ENCODE measurements at places on chromosomes 12 and 14.

- DNase-seq: no peak
Measured at GRCh38 chr14:105149146-105149781, 19.3 kb downstream of the JAG2 start.

GRCh38 chr14:61589691-61590581, 105.4 kb upstream of the HIF1A start:
- DNase-seq: no peak

- DNase-seq: no peak
Measured at GRCh38 chr12:96766232-96766631, 140.8 kb upstream of the NEDD1 start.

- no peak for DNase-seq
Measured at GRCh38 chr14:85991156-85991555, 461.2 kb downstream of the FLRT2 start.

DNA sequence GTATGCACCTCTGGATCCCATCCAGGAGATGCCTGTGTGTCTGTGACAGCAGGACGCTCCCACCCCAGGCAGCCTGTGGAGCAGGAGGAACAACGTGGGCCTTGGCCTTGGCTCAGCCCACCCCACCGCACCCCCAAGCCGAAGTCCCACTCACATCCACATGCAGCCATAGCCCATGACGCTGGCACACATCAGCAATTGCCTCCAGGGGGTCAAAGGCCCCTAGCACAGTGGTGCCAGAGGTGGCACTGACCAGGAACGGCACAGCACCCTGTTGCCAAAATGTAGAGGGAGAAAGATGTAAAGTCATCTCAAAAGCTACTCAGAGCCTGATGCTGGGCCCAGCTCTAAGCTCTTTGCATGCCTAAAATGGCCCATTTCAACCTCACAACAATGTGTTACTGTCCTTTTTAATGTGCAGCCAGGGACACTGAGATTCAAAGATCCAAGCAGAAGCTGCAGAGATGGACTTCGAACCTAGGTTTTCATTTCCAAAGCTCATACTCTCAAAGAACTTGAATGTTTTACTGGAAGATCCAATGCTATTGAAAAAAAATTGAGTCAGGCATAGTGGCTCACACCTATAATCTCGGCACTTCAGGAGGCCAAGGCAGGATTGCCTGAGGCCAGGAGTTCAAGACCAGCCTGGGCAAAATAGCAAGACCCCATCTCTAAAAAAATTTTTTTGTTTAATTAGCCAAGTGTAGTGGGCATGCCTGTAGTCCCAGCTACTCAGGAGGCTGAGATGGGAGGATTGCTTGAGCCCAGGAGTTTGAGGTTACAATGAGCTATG, 19.2 kb upstream of the ZNF740 start:
- no peak for DNase-seq

DNA sequence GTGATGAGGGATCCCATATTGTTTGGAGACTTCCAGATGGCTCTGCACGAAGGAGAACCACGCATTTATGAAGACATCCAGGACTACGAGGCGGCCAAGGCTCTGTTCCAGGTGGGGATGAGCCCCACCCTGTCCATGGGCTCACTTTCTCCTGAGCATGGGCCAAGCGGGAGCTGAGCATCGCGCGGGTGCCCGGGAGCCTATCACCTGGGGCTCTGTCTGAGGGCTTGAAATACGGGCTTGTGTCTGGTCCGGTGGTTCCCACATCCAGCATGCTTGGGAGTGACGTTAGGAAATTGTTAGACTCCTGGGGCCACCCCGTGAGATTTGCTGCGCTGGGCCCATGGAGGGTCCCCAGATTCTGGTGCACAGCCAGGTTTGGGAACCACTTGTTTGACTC, 92.9 kb downstream of the CCDC92 start:
- no peak for DNase-seq

DNA sequence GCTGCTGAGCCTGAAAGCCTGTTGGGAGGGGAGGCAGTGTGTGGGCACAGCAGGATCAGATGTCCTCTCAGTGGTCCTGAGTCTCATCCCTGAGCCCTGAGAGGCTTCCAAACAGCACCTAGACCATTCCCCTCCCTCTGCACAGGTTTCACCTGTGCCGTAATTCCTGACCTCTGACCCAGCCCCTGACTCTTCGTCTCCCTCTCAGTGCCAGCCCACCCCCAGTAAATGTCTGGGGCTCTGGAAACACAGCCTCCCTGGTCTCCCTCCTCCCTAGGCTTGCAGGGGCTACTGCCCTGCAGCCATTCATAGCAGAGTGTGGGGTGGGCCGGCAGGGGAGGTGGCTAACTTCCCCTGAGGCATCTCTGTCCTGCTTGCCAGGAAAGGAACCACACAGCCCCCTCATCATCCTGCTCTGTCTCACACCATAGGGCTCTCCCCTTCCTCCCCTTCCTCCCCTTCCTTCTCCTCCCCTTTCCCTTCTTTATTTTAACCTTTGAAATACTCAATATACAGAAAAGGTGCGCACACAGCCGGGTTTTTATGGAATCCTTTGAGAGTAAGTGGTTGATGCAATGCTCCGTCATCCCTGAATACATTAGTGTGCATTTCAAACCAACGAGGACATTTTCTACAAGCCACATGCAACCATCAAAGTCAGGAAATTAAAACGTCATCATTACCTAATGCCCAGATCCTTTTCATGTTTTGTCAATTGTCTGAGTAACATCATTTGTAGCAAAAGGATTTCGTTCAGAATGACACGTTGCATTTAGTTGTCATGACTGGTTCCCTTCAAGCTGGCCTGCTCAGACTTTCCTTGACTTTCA, 67.0 kb downstream of the PRMT8 start:
- DNase-seq: no peak

- no peak for DNase-seq
Measured at GRCh38 chr14:75562089-75562488, 16.3 kb upstream of the FLVCR2 start.

Data from Panc1 (cell line).